ENCODE measurements at places on chromosomes 16 and 17.

GRCh38 chr17:34261568-34262337, 6.7 kb downstream of the CCL2 start:
- no peak for DNase-seq

- peak; percentile 30 for DNase-seq
Measured at GRCh38 chr17:13750816-13751793, 149.4 kb upstream of the HS3ST3A1 start.

- no peak for DNase-seq
Measured at GRCh38 chr17:36641877-36642845, 40.8 kb downstream of the MRM1 start.

DNA sequence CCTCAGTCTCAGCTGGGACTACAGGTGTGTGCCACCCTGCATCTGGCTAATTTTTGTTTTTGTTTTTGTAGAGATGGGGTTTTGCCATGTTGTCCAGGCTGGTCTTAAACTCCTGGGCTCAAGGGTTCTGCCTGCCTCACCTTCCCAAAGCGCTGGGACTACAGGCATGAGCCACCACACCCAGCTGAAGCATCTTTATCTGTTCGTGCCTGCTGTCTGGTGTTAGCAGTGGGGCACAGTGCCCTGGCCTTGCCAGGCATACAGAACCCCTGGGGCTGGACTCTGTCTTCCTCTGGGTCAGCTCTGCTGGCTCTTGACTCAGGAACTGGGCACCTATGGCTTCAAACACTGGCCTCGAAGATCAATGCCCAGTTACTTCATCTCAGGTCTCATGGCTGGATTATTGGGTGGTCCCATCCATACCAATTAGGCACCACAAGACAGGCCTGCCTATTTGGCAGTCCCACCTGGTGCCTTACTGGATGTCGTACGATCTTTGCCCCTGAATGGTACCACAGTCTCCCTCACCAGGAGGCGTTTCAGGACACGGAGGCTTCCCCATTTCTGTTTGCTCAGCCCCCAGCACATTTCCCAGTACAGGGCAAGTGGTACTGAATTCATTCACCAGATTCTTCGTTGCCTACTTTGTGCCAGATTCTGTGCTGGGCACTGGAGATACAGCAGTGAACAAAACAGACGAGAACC, 99.3 kb downstream of the RAB11FIP4 start:
- DNase-seq: no peak

DNA sequence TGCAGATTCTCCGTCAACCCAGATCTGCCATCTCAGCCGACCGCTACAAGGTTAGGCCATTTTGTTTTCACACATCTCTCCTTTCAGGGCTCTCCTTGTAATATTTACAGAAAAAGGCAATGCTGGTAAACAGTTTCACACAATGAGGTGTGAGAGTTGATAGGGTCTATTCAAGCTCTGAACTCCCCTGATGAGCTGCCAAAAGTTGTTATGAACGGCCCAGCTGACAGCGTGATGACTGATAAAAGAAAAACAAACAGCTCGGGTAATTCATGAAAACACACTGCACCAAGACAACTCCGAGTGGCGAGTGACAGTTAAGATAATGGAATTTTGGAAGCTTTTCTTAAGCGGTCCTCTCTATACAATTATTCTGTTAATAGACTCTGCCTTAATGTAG, 68.1 kb upstream of the IRX5 start:
- no peak for DNase-seq

GRCh38 chr17:62592341-62593099, 35.0 kb upstream of the MRC2 start:
- DNase-seq: peak; percentile 34

Data from EH (cell line).